ENCODE measurements at places on chromosomes 6 and 20.

- no peak for DNase-seq
These were observed 246.8 kb downstream of the QKI start for GRCh38 chr6:163661272-163661671.

DNA sequence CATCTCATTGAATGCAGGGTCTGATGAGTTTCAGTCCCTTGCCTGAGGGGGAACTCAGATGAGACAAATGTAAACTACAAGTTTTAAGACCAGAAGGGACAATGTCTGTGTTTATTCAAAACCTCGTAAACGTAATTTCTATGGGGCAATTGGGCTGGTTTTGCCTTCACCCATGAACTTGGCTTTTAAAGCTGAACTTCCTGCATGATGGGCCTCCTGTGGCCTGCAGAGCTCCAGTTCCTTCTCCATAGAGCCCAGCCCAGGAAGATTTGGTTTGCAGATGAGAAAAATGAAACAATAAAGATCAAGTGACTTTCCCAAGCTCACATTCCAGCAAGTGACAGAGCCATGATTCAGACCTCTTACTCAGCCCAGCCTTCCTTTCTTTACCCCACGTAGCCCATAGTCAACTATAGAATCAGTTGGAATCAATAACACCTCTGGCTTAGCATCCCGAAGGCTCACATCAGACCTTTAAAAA lies 612.3 kb downstream of the UTRN start:
- no peak for DNase-seq

- no peak for DNase-seq
These were observed 8.6 kb downstream of the NKX2-2 start for GRCh38 chr20:21505161-21505809.

- DNase-seq: peak; percentile 38
These were observed 367 bp upstream of the PCIF1 start for GRCh38 chr20:45934046-45934585.

DNA sequence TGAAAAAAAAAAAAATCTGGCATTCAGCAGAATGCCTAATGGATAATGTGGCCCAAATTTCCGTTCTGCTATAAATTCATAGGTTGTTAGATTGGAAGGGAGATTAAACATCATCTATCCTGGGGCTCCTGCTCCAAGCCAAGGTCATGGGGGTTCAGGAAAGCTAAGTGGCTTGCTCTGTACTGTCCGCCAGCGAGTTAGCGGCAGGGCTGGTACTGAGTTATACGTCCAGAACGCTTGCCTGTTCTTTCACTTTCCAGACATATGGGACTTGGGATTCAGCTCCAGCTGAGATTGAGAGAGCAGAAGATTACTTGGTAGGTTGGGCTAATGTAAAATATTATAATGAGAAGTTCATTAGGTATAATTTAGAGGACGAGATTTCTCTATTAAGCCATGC lies 858 bp downstream of the RWDD1 start:
- DNase-seq: peak; percentile 17

GRCh38 chr20:24913076-24913628 lies 35.9 kb upstream of the CST7 start:
- no peak for DNase-seq

- no peak for DNase-seq
These were observed 40.7 kb downstream of the STK38 start for GRCh38 chr6:36506611-36507010.

DNA sequence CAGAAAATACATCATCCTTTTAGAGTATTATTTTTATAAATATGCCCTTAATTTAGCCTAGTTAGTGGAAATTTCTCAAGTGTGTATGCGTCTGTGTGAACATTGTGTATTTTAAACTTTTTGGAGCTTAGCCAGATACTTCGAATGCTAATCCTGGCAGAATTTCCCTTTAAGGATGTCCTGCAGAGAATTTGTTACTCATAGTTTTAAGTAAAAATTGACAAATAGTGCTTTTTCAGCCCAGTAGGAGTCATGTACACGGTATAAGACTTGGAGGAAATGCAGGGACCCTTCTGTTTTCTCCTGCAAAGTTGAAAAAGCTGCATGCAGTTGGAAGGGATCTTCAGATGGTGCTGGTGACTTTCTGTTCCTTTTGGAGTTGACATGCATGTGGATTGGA lies at the start of gene FHL5:
FHL5 (plus strand) TSS at position 243 of the 400 bp plus-strand sequence. CDS start 40,486 bp downstream, outside the sequence.
- DNase-seq: no peak

GRCh38 chr20:50903353-50904051 lies 27.7 kb downstream of the ADNP start:
- no peak for DNase-seq

Data from NCI-H1105 (cell line).